Stimulated activated naive B cell treated with anti-CD40 and anti-IgM and Interleukin-4, amounts not matched to agents 10 μg/mL and 1 μg/mL and 100 μg/mL, for 72 hours (primary cell): ENCODE measurements at places on chromosomes 12 and 14.
A peak's percentile ranks its signal among the peaks of the same experiment; 100 is the strongest.

- H3K27me3 ChIP-seq = peaks cover 26% of the 10 kb centered on the region
- peak overlapping the region; percentile 56 for H3K4me3 ChIP-seq
- no peak for DNase-seq
- peaks cover 13% of the 10 kb centered on the region for H3K4me1 ChIP-seq
Observed at GRCh38 chr14:77980475-77981321, 180.8 kb downstream of the ADCK1 start.

GRCh38 chr12:46364777-46365580, 7.6 kb downstream of the SLC38A2 start:
- peaks cover 64% of the 10 kb centered on the region for H3K4me1 ChIP-seq
- no peaks in the 10 kb centered on the region for H3K27me3 ChIP-seq
- H3K36me3 ChIP-seq = peaks cover 55% of the 10 kb centered on the region
- no peak for DNase-seq

- H3K27ac ChIP-seq = no peak overlapping the region
- peaks cover 2% of the 10 kb centered on the region for H3K36me3 ChIP-seq
- DNase-seq = no peak
- H3K4me3 ChIP-seq = no peak overlapping the region
Observed at GRCh38 chr12:76883151-76883550, 4.3 kb upstream of the CSRP2 start.

- peaks cover 2% of the 10 kb centered on the region for H3K4me1 ChIP-seq
- no peaks in the 10 kb centered on the region for H3K27me3 ChIP-seq
- no peak overlapping the region for H3K27ac ChIP-seq
- H3K4me3 ChIP-seq = no peak overlapping the region
- H3K36me3 ChIP-seq = peaks cover 20% of the 10 kb centered on the region
Observed at GRCh38 chr12:14907953-14908352, 22.3 kb upstream of the MGP start.
